ENCODE measurements at places on chromosomes 3 and 15. TPM values are rescaled to one million over a fixed set of nuclear protein-coding genes. Genes with fewer than 3 reads are reported as not detected.

Gene GPD1L
- polyA plus RNA-seq = 45.1 TPM

- DNase-seq = no peak
Measured at GRCh38 chr15:90035095-90035839, 34.1 kb downstream of the ZNF710 start.

GRCh38 chr3:149579161-149579560 is 78.7 kb downstream of the WWTR1 start:
- no peak for DNase-seq

DNA sequence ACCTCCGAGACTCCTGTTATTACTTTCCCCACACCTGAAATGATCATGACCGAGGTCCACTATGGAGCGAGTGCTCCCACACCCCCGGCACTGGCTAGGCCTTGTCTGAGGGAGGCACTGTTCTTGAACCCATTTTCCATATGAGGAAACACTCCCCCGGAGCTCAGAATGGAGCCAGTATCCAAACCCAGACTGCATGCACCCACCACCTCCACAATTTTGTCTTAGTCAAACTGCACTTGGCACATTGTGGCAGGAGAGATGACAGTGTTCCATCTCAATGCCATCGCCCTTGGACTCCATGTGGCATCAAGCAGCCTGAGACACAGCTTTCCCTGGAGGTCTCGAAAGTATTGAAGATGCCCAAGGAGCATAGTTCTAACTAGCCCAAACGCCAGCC is 154.1 kb downstream of the NUP210 start:
- no peak for DNase-seq

DNA sequence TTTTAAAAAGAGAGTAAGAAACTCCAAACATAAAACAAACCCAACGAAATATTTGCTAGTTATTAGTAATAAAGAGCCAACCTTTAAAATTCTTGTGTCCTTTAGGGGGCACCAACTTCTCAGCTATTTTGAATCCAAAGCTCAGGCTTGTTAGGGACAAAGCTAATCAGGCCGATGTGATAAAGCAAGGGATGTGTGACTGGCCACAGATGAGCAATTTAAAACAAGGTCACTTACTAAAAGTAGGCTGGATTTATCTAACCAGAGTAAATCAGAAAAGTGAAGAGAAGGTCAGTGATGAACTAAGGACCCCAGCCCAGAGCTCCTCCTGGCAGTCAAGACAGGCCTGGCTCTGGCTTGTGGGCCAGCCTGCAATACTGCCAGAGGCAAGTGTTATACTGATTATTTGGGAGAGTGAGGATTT is 108.5 kb downstream of the CYP19A1 start:
- DNase-seq = peak; percentile 48

Gene CLEC3B
- polyA plus RNA-seq = 126 TPM

Gene GOLGA6L10
- polyA plus RNA-seq = 1.3 TPM

DNA sequence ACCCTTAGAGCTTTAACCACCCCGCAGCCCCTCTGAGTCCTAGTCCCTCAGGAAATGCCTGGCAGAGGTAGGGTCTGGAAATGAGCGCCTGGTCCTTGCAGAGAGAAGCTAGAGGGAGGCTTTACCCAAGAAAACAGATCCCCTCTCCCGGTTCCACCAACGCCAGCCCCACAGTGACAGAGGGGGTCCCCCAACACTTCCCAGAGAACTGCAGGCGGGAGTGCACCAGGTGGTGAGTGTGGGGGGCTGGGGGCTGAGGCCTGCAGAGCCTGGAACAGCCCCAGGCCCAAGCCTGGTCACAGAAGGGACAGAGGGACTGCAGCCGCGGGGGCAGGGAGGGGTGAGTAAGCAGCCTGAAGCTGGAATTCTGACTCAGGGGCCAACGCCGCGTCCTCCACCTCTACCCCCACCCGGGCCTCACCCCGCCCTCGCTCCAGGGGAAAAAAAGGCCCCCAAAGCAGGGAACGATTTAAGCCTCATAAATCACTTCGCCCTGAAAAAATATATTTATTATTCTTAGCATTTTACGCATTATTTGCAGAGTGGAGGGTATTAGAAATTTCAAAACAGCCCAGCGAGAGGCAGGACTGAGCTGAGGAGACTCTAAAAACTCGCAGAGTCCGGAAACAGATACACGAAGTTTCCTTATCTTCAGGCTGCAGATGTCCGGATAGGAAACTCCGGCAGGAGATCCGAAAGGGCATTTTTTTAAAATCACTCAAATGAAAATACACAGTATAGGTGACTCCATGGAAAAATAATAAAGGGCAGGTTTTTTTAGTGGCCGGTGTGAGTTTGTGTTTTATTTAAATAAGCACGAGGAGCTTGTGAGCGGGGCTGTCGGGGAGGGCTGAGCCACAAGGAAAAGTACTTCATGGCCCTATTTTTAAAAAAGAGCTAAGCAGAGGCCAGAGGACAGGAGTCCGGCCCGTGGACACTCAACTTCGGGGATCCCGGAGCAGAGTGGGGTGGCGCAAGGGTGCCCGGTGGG is 10.0 kb downstream of the GATA2 start:
- no peak for DNase-seq

Gene PPARG
- 10.7 TPM for polyA plus RNA-seq

DNA sequence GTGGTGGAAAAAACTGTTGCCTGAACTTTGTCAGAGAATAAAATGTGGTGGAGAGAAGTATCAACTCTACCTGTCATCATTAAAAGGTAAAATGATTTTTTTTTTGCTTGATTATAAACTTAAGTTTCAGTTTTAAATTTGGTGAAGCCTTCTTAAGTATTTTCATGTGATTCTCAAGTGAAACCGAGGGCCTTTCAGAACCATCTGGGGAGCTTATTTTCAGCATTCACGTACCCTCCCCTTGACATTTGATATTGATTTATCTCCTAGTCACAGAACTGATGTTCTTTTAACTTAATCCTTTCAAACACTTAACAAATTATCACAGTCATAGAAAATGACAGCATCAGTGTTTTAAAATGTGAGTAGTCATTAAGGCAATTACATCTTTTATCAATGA is 38.5 kb downstream of the HPS3 start:
- no peak for DNase-seq

Measured in hindlimb muscle (tissue), 1 donor.